ENCODE measurements at places on chromosomes 2 and 18.

GRCh38 chr2:82690757-82691411 lies 1768.2 kb downstream of the SUCLG1 start:
- DNase-seq = no peak

GRCh38 chr2:7007846-7008741 lies 90.9 kb downstream of the RNF144A start:
- no peak for DNase-seq

DNA sequence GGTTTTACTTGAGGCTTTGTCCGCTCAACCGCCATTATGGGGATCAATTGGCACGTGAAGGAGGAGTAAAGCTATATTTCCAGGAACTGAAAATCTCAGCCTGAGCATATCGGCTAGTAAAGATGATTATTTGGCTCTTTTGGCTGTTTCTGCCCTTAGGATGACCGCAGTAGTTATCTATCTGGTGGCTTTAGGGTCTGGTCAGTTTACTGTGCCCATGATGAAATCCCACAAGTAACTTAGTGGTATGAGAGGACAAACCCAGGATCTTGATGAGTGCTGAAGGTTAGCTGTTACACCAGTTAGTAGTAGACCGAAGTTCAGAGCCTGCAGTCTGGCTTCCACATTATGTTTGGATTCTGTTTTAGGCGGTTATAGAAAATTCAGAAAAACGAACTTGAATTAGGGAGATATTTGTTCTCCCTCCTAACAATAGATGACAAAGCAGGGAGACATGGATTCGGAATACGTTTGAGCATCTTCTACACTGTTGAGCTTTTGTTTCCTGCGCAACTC lies 1.2 kb downstream of the MAT2A start:
- no peak for DNase-seq

DNA sequence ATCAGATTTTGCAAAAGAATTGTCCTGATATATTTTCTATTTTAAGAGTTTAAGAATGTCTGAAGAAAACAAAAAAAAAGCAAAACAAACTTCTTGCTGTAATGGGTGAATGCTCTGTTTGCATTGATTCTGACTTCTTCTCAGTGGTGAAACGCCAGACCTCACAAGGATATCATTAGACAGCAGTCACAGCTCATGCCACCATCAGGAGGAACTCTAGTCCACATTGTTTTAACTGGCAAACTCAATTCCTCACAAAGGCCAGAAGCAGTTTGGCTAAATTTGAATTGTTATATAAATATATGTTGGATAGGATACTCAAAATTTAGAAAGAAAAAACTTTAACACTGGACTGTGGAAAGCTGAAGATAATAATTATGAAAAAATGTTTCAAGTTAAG lies 89.4 kb downstream of the DOK6 start:
- DNase-seq = no peak

DNA sequence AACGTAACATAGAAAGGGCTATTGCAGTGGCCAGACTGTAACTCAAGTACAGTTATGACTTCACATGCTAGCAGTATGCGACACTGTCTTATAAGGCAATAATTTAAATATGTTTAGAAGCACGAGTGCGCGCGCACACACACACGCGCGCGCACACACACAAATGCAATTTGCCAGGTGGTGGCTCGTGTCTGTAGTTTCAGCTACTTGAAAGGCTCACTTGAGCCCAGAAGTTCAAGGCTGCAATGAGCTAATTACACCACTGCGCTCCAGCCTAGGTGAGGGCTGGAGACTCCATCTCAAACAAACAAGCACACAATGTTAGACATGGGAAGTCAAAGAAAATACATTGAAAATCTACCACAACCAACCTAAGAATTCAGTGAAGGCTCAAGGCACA lies 103.7 kb downstream of the USP34 start:
- no peak for DNase-seq

- DNase-seq = peak; percentile 62
These were observed 14.9 kb upstream of the ITM2C start for GRCh38 chr2:230849633-230850357.

GRCh38 chr18:3878401-3878800 lies 428.4 kb downstream of the TGIF1 start:
- DNase-seq = no peak

- no peak for DNase-seq
These were observed at the start of gene MFSD2B for GRCh38 chr2:24009680-24010476. TSS of gene MFSD2B (plus strand) at chr2:24010085. CDS start at chr2:24010097, 12 bp downstream.

GRCh38 chr18:54260396-54261072 lies 8.8 kb upstream of the POLI start:
- no peak for DNase-seq

GRCh38 chr18:67695684-67696083 lies 179.2 kb upstream of the DSEL start:
- no peak for DNase-seq

DNA sequence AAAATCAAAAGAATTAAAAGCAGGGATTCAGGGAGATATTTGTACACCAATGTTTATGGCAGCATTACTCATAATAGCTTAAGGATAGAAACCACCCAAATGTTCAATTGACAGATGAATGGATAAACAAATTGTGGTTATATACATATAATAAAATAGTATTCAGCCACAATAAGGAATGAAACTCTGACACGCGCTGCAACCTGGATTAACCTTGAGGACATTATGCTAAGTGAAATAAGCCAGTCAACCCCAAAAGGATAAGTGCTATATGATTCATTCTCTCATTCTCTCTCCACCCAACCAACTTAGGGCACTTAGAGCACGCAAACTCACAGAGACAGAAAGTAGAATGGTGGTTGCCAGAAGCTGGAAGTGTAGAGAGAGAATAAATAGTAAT lies 216.8 kb upstream of the SLC14A2 start:
- DNase-seq = no peak

DNA sequence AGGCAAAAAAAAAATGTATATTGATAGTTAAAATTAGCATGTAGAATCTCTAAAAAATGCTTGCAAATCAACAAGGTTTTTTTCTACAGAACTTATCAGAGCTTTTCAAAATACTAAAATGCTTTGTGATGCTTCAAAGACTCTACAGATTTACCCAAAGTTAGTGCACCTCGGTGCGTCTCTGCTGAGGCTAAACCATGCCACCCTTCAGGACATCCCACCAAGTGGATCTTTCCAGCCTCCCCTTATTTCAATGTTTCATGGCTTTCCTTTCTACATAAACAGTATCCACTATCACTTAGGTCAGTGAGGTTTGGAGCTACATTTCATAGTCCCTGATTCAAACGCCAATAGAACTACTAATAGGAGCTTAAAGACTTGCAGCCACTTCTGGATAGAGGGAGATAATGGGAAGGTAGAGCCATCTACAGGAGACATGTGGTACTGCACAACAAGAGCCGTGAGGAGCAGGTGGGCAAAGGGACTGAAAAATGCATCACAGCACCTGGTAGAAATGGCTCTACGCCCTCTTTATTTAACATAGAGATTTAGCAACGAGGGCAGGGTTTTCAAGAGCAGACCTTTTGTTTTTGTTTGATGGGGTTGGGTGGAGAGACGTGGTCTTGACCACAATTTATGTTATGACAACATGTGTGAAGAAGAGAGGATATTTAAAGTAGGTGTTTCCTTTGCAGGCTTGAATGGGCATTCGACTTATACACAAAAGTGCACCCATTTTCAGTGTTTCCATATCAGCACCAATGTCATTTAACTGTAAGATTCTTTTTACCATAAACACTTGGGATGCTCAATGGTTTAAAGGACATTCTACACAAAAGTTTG lies 56.1 kb upstream of the SLC35G4 start:
- DNase-seq = no peak

GRCh38 chr2:10216677-10217488 lies 85.8 kb upstream of the HPCAL1 start:
- DNase-seq = no peak

GRCh38 chr2:233100192-233100998 lies 40.3 kb downstream of the INPP5D start:
- DNase-seq = peak; percentile 57

- DNase-seq = no peak
These were observed 73.6 kb downstream of the SPATS2L start for GRCh38 chr2:200380091-200380561.

DNA sequence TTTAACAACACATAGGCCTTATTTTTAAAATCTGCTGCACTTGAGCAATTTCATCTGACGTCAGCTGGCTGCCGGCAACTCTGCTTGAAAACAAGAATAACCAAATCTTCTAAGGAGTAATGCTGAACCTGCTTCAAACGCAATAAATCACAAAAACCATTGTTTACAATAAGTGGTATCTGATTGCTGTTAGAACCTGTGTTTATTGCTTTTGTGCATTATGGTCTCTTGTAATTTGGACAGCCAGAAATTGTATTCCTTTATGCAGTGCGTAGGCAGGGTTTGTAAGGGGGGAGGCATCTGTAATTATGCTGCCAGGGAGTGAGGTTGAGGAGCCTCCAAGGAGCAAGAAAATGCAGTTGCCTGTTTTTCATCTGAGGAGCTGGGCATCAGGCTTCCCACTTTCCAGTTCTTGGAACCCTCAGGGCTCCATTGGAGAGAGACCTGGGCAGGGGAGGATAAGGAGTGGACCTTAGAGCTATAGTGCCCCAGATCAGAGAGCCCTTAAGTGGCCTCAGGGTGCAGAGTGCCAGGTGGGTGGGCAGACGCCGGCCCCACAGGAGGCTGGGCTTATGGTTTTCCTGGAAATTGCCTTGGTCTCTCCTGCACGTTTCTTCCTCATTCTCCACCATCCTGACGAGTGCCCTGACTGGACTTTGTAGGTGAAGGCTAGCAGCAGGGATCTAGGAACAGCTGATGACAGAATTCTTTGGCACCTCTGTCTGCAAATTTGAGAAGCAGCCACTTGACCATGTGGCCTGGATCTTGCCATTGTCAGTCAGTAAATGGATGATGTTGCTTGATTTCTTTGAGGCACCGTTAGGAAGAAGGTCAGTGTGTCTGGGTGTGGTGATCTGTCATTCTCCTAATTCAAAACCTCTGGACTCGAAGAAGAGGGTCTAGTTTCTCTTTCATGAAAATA lies 129.2 kb downstream of the KLHL29 start:
- no peak for DNase-seq

DNA sequence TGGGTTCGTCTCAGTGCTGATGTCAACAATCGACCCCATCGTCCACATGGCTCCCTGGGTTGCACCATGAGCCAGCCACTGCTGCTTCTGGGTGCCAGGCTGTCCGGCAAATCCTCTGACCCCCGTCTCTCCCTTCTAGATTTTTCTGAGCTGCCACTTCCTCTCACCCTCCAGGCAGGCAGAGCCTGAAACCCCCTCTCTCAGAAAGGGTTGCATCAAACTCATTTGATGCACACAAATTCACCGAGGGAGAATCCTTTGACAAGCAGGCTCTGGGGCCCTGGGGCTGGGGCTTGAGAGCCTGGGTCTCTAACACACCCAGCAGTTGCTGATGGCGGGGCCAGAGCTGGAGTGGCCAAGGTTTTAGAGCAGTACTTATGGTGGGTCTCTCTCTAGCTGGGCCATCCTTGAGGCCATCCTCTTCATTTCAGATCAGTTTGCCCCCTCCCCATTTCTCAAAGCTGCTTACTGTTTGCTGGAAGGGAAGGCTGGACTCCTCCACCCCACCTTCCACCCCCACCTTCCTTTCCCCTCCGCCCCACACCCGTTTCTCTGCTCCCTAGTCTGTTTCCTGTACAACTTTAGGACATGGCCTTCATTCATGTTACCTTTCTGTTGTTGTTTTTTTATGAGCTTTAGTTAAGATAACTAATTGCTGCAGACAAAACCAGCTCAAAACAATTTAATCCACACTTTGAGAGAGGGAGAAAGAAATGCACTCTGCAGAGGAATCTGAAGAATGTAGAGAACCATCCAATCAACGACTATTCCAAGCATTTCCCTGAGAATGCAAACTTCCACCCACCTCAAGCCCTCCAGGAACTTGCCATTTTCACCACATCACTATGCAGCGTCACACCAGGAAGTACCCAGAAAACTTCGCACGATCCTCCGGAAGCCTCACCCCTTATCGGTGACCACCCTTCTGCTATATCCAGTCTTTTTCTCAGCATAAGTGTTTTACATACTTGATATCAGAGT lies 69.5 kb downstream of the ARL4C start:
- no peak for DNase-seq

- no peak for DNase-seq
These were observed 148.5 kb upstream of the GYPC start for GRCh38 chr2:126507425-126507911.

GRCh38 chr2:217900010-217900779 lies 102.6 kb downstream of the TNS1 start:
- DNase-seq = no peak

GRCh38 chr2:119040730-119041129 lies 98.7 kb downstream of the MARCO start:
- no peak for DNase-seq

DNA sequence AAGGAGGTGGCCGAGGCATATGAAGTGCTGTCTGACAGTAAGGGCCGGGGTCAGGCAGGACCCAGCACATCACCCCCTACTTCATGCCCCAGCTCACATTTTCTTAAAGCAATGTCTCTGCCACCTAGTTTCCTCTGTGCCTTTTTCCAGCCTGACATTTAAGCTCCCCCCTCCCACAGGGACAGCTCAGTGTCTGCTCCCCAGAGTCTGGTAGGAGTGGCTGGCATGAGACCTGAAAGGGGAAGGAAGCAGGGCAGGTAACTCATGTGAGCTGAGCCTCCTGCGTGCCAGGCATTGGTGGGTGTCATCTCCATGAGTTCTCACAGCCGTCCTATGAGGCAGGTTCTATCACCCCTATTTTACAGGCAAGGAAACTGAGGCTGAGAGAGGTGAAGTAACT lies 1.5 kb downstream of the DNAJB2 start:
- DNase-seq = no peak
